ENCODE measurements at places on chromosomes 11 and 22.

DNA sequence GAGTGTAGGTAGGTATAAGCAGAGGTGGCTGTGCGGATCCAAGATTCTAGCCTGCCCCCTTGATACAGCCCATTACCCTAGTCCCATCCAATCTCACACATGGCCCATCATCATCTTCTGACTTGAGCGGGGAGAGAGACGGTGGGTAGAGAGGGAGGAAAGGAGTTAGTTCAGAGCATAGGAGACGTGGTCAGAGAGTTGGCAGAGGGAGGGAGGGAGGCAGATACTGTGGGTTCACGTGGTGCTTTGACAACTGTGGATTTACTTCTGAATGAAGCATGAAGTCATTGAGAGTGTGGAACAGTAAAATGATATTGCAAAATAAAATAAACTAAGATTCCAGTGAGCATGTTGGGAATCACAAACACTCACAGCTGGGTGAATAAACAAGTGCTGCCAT, 31.4 kb upstream of the VPREB1 start:
- DNase-seq, result no peak

DNA sequence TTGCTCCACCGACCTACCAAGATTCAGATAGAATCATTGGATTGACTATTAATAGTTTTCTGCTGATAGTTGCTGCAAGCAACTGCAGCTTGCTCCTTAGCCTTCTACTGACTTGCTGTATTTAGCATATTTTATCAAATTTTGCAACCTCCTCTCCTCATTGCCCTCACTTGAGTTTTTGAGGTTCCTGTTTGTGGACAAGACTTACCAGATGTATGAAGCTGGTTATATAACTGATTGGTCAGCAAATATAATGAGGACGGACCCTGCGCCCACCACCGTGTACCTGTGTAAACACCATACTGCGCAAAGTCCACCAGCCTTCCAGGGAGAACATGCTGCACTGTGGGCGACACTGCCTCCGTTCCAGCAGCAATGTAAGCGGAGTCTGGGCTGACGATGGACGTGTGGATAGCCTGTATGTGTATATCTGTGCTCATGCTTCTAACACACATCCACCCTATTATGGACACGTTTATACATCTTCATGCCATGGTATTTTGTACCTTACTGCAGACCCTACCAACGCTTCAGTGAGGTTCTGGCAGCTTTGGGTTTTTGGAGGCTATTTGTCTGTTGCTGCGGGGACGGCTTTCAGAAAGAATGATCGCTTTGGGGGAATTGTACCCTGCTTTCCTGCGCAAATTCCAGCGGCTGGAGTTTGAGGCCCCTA, 1.5 kb upstream of the USP18 start:
- DNase-seq, result no peak

DNA sequence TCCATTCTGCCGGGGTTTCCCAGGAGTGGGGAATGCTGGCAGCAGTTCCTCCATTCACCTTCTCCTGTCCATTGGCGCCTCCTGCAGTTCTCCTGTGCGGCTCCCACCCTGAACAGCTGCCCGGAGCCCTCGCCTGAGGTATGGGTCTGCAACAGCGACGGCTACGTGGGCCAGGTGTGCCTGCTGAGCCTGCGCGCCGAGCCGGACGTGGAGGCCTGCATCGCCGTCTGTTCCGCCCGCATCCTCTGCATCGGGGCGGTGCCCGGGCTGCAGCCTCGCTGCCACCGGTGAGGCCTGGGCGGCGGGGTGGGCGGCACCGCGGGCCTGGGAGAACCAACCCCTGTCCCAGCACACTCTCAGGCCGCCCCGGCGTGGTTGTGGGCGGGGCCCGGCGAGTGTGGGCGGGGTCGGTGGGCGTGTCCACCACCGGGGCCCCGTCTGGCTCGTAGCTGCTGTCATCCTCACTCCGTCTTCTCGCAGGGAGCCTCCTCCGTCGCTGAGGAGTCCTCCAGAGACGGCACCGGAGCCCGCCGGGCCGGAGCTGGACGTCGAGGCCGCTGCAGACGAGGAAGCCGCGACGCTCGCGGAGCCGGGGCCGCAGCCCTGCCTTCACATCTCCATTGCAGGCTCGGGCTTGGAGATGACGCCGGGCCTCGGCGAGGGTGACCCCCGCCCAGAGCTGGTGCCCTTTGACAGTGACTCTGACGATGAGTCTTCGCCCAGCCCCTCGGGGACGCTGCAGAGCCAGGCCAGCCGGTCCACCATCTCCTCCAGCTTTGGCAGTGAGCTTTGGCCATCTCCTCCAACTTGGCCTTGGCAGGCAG, 14.0 kb upstream of the RELT start:
- no peak for DNase-seq

DNA sequence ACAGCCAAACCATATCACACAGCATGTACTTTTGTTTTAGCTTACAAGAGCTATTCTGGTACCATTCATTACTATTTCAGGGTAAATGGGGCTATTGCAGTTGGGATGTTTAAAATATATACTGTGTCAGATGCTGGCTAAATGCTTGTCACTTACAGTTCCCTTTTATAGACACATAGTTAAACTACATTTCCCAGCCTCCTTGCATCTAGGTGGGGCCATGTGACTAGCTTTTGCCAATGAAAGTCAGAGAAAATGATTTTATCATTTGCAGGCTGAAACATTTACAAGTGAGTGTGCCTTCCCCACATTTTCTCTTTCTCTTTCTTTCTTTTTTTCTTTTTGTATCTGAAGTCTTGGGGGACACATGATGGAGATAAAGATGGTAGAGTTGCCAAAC, 7.8 kb upstream of the IFTAP start:
- DNase-seq, result no peak

DNA sequence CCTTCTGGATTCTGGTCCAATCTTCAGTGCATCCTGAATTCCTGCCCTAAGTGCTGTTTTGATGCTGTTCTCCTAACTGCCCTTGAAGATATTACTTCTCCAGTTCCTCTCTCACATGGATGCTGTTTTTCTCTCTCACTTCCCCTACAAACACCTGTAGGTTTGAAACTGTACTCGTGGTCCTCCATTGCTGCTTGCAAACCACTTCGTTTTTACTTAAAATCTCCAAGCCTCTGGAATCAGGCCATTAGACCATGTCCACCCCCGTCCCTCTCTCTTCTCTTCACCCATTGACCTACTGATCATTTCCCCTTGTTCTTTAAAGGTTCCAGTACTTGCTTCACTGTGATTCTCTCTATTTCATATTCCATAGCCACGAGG, 988.1 kb downstream of the NTM start:
- no peak for DNase-seq

DNA sequence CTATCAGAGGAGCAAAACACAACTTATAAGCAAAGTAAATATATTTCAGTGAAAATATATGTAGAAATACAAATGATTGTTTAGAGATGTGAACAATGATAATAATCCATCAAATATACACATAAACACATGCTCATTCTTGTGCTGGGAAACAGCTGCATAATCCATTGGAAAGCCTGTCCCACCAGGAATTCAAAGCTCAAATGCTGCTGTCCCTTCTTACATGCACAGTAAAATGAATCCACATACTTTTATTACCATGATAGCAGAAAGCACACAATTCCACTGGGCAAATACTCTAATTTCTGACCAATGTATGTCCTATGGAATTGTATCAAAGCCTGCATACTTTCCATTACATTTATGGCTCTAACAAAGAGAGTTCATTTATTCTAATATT, 44.5 kb downstream of the SOX6 start:
- no peak for DNase-seq

DNA sequence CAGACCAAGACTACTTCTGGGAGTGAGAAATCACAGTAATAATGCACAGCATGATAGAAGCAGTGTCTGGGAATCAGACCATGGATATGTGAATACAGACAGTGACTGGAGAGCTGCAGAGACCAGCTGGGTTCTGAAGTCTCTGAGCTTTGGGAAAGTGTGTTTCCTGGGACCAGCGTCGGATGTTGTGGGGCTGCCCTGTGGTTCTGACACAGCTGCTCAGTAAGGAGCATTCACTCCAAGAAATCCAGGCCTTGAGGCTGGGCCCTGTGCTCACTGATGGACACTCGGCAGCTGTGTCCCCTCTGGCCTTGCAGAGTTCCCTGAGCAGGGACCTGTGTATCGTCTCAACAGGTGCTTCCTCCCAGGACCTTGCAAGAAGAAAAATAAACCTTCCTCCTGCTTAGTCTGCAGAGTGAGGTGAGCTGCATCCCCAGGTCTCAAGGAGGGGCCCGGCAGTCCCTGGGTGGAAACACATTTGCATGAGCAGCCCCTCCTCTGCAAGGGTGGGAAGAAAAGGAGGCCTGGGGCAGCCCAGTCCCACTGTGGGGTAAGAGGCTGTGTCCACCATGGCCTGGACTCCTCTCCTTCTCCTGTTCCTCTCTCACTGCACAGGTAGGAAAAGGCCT, 107.9 kb downstream of the VPREB1 start:
- no peak for DNase-seq

DNA sequence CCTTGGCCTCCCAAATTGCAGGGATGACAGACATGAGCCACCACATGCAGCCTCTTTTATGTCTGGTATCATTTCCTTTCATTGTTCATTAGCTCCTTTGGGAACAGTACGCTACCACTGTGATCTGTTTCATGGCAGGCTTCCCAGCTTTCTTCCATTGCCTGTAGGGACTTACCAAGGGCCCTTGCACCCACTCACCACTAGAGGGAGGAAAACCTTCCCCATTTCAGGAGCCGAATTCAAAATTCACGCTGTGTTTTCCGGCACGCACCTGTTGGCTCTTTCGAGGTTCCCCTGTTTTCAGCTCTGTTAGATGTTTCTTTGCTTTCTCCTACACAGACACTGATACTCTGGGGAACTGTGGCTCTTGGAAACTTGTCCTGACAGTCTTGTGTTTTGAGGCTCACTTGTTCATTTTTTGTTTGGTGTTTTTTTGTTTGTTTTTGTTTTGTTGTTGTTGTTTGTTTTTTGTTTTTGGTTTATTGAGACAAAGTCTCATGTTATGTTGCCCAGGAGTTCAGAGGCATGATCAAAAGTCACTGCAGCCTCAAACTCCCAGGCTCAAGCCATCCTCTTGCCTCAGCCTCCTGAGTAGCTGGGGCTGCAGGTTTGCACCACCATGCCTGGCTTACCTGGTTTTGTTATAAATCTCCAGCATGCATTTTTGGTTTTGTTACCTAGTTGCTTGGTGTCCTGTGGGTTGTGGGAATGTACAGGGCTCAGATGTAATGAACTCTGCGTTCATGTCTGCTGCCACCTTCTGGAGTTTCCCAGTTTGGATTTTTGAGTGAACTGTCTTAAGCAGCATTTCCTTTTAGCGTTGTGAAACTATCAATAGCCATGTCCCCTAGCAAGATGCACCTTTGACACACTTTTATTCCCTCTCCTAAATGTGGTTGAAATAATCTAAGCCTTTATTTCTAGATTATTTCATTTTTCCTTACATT, 2.3 kb downstream of the KRTAP5-11 start:
- DNase-seq, result peak; percentile 74

GRCh38 chr22:24105013-24105360, 76.3 kb upstream of the SUSD2 start:
- DNase-seq, result peak; percentile 35

DNA sequence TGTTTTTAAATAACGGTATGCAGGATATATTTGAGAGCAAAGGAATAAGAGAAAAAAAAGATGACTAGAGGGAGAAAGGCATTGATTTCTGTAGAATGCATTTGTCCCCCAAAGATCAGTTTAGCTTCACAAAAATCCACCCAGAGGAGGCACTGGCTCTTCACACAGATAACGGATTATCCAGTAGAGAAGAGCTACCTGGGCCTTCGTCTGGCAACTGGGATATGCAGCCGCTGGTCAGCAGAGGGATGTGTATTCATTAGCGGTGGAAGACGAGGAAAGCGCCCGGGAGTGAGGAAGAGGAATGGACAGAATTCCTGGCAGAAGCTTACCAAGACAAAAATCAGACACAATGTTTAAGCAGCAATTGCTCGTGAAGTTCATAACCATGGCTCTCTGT, 5.6 kb upstream of the WT1 start:
- DNase-seq, result no peak

- peak; percentile 40 for DNase-seq
These were observed 565.4 kb downstream of the ETS1 start for GRCh38 chr11:128022007-128022368.

DNA sequence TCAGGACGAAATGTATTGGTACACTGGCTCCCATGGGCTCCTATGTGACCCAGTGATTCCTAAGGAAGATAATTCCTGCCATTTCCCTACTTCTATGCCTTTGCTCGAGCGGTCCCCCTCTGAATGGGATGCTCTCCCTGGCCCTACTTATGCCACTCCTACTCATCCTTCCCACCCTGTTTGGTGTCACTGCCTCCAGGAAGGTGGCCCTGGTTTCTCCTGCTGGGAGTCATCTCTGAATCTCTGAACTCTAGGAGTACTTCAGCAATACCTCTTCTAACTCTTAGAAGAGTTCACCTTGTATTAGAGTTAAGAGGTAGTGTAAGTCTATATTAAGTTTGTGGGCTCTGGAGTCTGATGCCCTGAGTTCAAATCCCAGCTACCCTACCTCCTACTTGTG, 35.5 kb upstream of the LRRC55 start:
- no peak for DNase-seq

DNA sequence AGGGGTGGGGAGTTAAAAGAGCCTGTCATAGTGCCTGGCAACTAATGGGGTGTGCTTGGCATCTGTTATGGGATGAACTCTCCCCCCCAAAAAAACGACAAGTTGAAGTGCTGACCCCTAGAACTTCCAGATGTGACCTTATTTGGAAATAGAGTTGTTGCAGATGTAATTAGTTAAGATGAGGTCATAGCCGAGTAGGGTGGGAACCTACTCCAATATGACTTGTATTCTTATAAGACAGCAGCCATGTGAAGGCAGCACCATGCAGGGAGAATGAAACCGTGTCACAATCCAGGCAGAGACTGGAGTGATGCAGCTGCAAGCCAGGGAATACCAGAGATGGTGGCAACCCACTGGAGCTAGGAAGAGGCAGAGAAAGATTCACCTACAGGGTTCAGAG, 394.5 kb downstream of the TENM4 start:
- no peak for DNase-seq

- peak; percentile 19 for DNase-seq
These were observed 287.3 kb upstream of the DDI1 start for GRCh38 chr11:103749158-103749557.
